ENCODE measurements at places on chromosomes 6 and 20. TPM values are rescaled to one million over a fixed set of nuclear protein-coding genes. Genes with fewer than 3 reads are reported as not detected.

DNA sequence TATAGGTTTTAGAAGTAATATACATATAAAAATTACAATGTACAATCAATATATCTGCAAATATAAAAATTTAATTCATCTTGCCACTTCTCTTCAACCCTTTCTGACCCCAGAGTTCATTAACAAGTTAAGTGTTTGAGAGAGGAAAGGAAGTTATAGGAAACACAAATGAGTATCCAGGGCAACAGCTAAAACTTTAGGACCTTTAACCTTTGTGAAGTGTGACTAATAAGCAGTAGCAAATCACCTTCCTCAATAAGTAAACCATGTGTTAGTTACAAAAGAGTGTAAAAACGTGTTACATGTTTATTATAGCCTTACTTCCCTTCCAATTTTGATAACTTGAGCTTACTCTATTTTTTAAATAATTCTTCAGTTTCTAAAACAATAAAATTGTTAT, 73.4 kb upstream of the SIM1 start:
- DNase-seq = no peak
- no peak overlapping the region for H3K4me3 ChIP-seq
- H3K36me3 ChIP-seq = peaks cover 36% of the 10 kb centered on the region
- no peak overlapping the region for H3K27ac ChIP-seq

DNA sequence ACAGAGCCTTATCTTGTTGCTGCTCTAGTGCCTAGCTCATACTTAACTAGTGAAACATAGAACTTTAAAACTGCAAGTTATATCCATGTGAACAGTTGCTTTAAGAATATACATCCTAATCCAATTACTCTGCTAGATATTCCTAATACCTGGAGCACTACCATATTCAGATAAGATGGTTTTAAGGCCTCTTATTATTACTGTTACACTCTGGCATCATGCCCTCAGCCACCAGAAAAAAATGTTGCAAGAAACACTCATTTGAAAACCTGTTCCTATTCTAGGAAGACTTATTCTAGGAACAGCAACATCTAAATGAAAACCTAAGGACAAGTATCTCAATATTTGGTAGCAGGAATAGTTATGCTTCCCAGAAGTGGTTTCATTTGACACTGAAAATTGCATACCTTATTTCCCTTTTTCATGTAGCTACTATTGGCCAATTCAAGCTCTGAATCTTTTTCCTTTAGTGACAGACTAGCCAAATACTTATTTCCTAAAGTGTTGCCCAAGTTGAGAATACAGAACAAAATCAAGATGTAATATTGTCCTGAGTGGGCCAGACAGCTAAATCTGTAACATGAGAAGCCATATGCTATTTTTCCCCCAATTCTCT, 4.8 kb upstream of the MTFR2 start:
- peak overlapping the region; percentile 31 for H3K27ac ChIP-seq
- peaks cover 43% of the 10 kb centered on the region for H3K4me1 ChIP-seq
- peaks cover 5% of the 10 kb centered on the region for H3K36me3 ChIP-seq
- DNase-seq = no peak
- no peaks in the 10 kb centered on the region for H3K27me3 ChIP-seq

- no peak overlapping the region for H3K27ac ChIP-seq
- DNase-seq = no peak
- no peaks in the 10 kb centered on the region for H3K4me1 ChIP-seq
- peaks cover 11% of the 10 kb centered on the region for H3K27me3 ChIP-seq
Observed at GRCh38 chr20:62089393-62089792, 23.7 kb upstream of the TAF4 start.

- no peaks in the 10 kb centered on the region for H3K27me3 ChIP-seq
- H3K4me3 ChIP-seq = no peak overlapping the region
- no peak overlapping the region for H3K27ac ChIP-seq
- no peaks in the 10 kb centered on the region for H3K4me1 ChIP-seq
- H3K36me3 ChIP-seq = no peaks in the 10 kb centered on the region
Observed at GRCh38 chr6:96066376-96066775, 50.6 kb downstream of the FUT9 start.

DNA sequence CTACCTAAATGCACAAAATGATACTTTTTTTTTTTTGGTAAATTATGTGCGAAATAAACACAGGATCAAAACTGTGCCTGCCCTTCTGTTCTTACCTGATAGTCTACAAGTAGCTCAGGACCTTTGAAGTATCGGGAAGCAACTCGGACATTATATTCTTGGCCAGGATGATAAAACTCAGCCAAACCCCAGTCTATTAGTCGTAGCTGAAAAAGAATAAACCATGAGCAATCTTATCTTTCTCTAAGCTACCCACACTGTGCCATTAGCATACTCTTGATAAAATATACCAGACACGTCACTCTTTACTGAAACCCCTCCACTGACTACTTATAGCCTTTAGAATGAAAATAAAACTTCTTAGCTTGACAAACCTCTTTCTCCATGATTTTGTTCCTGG, 29.8 kb upstream of the TBC1D20 start:
- no peaks in the 10 kb centered on the region for H3K27me3 ChIP-seq
- no peak overlapping the region for H3K4me3 ChIP-seq
- no peak for DNase-seq
- H3K36me3 ChIP-seq = peaks cover 30% of the 10 kb centered on the region

- no peaks in the 10 kb centered on the region for H3K36me3 ChIP-seq
- H3K4me1 ChIP-seq = no peaks in the 10 kb centered on the region
- DNase-seq = no peak
- peaks cover 43% of the 10 kb centered on the region for H3K27me3 ChIP-seq
Observed at GRCh38 chr6:1144842-1145767, 166.8 kb upstream of the FOXQ1 start.

GRCh38 chr6:10521104-10521808, at the start of gene GCNT2:
Gene GCNT2, plus strand, starts transcription at chr6:10521351. Its CDS starts 7,561 bp downstream, at chr6:10528912.
- peaks cover 23% of the 10 kb centered on the region for H3K27me3 ChIP-seq
- peaks cover 6% of the 10 kb centered on the region for H3K4me1 ChIP-seq
- H3K27ac ChIP-seq = no peak within 1 kb of the TSS
- no peaks in the 10 kb centered on the region for H3K36me3 ChIP-seq
- no peak within 1 kb of the TSS for H3K4me3 ChIP-seq
- DNase-seq = no peak

DNA sequence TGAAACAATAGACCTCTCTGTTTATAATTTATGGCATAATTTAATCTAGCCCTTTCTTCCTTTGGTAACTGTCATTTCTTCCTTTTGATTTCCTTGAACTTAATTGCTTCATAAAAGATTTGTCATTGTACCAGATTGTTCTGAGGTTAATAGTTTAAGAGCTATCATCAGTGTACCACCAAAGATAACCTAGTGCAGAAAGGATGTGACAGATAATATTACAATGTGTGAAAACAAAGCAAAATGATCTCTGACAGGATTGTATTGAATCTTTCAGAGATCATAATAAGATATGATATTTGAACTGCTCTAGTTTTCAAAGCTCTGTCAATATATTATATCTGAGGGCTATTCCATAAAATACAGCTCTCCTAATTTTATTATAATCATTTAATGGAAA, 132.1 kb upstream of the PTCHD4 start:
- no peak overlapping the region for H3K4me3 ChIP-seq
- H3K36me3 ChIP-seq = peaks cover 6% of the 10 kb centered on the region
- no peaks in the 10 kb centered on the region for H3K27me3 ChIP-seq
- no peak overlapping the region for H3K27ac ChIP-seq
- H3K4me1 ChIP-seq = no peaks in the 10 kb centered on the region

- peaks cover 10% of the 10 kb centered on the region for H3K27me3 ChIP-seq
- peak overlapping the region; percentile 95 for H3K27ac ChIP-seq
- DNase-seq = no peak
- peaks cover 41% of the 10 kb centered on the region for H3K4me1 ChIP-seq
- H3K4me3 ChIP-seq = peak overlapping the region; percentile 95
Observed at GRCh38 chr6:125300992-125301434, 754 bp downstream of the HDDC2 start.

GRCh38 chr6:8993111-8993510, 557.8 kb upstream of the SLC35B3 start:
- no peaks in the 10 kb centered on the region for H3K27me3 ChIP-seq
- H3K36me3 ChIP-seq = no peaks in the 10 kb centered on the region
- H3K4me3 ChIP-seq = no peak overlapping the region

GRCh38 chr20:54645445-54646155, 170.2 kb downstream of the DOK5 start:
- no peak overlapping the region for H3K27ac ChIP-seq
- no peak for DNase-seq
- no peaks in the 10 kb centered on the region for H3K4me1 ChIP-seq
- H3K36me3 ChIP-seq = no peaks in the 10 kb centered on the region
- peaks cover 10% of the 10 kb centered on the region for H3K27me3 ChIP-seq

DNA sequence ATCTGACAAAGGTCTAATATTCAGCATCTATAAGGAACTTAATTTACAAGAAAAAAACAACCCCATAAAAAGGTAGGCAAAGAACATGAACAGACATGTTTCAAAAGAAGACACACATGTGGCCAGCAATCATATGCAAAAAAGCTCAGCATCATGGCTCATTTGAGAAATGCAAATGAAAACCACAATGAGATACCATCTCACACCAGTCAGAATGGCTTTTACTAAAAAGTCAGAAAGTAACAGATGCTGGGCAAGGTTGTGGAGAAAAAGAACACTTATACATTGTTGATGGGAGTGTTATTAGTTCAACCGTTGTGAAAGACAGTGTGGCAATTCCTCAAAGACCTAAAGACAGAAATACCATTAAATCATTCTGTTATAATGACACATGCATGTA, 289.9 kb upstream of the MMS22L start:
- H3K27ac ChIP-seq = no peak overlapping the region
- H3K4me1 ChIP-seq = no peaks in the 10 kb centered on the region
- H3K27me3 ChIP-seq = no peaks in the 10 kb centered on the region
- DNase-seq = no peak
- no peak overlapping the region for H3K4me3 ChIP-seq
- H3K36me3 ChIP-seq = no peaks in the 10 kb centered on the region

DNA sequence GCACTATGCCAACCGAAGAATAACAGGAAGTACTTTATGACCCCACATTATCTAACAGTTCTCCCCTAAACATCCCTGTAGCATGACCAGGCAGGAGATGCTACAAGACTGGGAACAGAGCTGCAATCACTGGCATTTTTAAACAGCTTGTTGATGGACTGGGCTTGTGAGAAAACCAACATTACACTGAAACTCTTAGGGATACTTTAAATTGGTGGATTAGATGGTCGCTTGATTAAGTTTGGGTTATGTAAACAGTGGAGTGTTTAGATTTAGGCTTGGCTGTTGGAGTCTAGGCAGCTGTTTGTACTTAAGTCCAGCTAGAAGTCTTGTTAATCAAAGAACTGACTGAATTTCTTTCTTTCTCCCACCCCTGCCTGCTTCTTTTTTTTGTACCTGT, 234.1 kb upstream of the BMP2 start:
- H3K36me3 ChIP-seq = no peaks in the 10 kb centered on the region
- no peaks in the 10 kb centered on the region for H3K27me3 ChIP-seq
- no peak overlapping the region for H3K27ac ChIP-seq
- no peak for DNase-seq

DNA sequence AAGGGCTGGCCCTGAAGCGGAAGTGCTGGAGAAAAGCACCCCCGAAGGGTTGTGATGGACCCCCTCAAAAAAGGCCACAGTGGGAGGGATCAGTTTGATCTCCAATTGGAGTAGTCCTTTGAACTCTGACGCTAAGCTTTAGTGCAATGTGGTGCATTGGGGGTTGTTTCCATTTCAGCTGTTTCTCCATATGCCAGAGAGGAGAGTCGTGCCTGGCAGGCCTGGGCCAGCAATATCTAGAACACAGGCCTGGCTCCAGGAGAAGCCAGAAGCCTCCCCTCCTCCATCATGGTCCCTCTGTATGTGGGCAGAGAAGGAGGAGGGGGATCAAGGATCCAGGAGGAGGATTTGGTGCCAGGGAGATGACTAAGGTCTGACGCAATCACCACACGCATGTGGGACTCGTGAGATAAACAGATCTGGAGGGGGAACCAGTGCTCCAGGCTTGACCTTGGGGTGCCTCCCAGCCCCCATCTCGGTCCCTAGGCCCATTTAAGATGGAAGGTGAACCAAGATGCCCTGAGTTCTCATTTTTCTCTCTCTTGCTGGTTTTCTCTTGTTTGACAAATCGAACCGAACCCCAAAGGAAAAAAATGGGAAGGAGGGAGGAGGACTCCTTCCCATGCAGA, 517.4 kb upstream of the JARID2 start:
- H3K27ac ChIP-seq = peak overlapping the region; percentile 16
- H3K36me3 ChIP-seq = peaks cover 2% of the 10 kb centered on the region
- H3K4me3 ChIP-seq = no peak overlapping the region

- no peak overlapping the region for H3K27ac ChIP-seq
- DNase-seq = no peak
- H3K36me3 ChIP-seq = peaks cover 4% of the 10 kb centered on the region
- H3K4me1 ChIP-seq = peaks cover 21% of the 10 kb centered on the region
- no peaks in the 10 kb centered on the region for H3K27me3 ChIP-seq
- H3K4me3 ChIP-seq = no peak overlapping the region
Observed at GRCh38 chr20:1345030-1345755, 16.3 kb upstream of the SDCBP2 start.

DNA sequence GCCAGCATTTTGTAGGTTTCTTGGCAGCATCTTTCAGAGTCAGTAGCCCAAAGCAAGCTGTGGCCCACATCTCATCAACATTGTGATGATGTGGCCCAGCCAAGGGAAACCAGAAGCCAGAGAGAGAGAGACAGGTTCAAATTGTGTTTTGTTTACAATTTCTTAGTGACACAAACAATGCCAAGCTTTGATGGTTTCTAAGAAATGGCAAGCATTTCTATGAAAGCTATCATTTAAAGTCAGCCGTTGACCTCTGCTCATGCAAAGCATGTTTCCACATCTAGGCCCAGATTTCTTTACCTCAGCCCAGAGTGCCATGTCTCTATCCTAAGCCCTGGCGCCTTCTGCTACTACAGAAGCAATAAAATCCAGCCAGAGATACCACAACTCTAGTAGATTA, 32.9 kb downstream of the GCM1 start:
- H3K27me3 ChIP-seq = peaks cover 16% of the 10 kb centered on the region
- H3K4me1 ChIP-seq = peaks cover 4% of the 10 kb centered on the region
- H3K27ac ChIP-seq = no peak overlapping the region
- H3K4me3 ChIP-seq = no peak overlapping the region

Gene VWA7
- total RNA-seq = 1.4 TPM

Gene STX11
- total RNA-seq = 52.7 TPM

Gene DSP
- not detected for total RNA-seq

Gene BLOC1S5
- 12.2 TPM for total RNA-seq

Gene XKR7
- not detected for total RNA-seq

Gene ZHX3
- total RNA-seq = 21.6 TPM

Gene MYMX
- not detected for total RNA-seq

Gene SEL1L2
- not detected for total RNA-seq

Gene MUC22
- total RNA-seq = not detected

Gene CSTF1
- 40.1 TPM for total RNA-seq

Gene RPL7L1
- 125 TPM for total RNA-seq

Gene ADGRF4
- total RNA-seq = not detected

All from natural killer cell treated with Interleukin-12 subunit alpha and Interleukin-12 subunit beta and Interleukin-15 and Interleukin-18, amount 100 ng/mL, for 72 hours (primary cell).